Stimulated activated CD4-positive, alpha-beta T cell treated with anti-CD3 and anti-CD28 coated beads, TNF-alpha, amount 100 ng/mL, for 24 hours (primary cell): ENCODE measurements at places on chromosomes 6 and 20.

- no peak for DNase-seq
Measured at GRCh38 chr20:1001116-1001515, 995 bp downstream of the RSPO4 start.

- no peak for DNase-seq
Measured at GRCh38 chr20:53425481-53425880, 168.2 kb downstream of the ZNF217 start.

- DNase-seq: no peak
Measured at GRCh38 chr6:33567836-33568235, 12.2 kb downstream of the BAK1 start.

- DNase-seq: no peak
Measured at GRCh38 chr6:35445691-35446090, 6.4 kb upstream of the FANCE start.

GRCh38 chr6:146974351-146974750, 229.9 kb upstream of the STXBP5 start:
- DNase-seq: no peak

- no peak for DNase-seq
Measured at GRCh38 chr20:46592580-46593362, 42.3 kb upstream of the OCSTAMP start.

DNA sequence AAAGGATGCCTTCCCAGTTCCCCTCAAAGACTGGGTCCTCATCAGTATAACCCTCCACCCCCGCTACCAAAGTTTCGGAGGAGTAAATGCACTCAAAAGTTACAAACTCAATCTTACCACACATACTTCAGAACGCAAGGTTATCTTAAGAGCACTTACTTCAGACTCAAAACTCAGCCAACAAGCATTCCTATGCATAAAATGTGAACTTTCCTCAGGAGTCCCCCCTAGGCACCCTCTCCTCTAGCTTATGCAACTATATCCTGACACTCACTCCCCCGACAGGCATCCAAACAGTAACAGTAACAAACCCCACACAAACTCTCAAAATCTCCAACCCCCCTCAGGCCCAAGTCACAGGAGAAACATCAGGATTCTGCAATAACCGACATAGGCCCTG, 11.1 kb upstream of the ADTRP start:
- DNase-seq: no peak

GRCh38 chr6:111411978-111412566, 70.9 kb downstream of the REV3L start:
- no peak for DNase-seq

- DNase-seq: no peak
Measured at GRCh38 chr6:7142918-7143475, 35.2 kb downstream of the RREB1 start.

DNA sequence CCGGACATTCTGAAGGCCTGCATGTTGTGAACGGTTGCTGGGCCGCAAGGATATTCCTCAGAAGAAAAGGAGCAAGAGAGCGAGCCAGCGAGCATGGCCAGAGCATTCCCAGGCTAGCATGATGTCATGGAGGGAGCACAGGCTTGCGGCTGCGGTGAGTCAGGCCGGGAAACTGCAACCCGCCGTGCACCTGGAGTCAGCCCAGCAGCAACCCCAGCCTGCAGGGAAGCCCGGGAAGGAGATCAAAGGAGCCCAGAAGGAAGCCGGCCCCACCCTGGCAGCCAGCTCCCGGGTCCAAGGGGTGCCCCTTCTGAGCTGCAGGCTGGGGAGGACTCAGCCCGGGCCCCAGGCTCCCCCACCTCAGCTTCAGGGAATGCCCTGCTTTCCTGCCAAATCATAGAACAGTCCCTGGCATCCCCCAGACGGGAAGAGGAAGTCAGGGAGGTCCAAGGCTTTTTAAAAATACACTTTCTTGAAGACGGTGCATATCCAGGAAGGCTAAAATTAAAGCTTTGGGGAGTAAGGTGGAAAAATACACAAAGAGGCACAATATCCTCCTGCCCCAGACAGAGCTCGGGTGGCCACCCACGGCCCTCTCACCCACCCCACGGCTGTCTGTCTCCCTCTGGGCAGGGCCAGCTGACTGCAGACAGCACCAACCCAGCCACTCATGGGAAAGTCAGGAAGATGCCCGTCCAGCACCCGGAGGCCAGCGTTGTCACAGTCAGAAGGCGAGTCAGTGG, 53.7 kb downstream of the BMP7 start:
- DNase-seq: no peak

DNA sequence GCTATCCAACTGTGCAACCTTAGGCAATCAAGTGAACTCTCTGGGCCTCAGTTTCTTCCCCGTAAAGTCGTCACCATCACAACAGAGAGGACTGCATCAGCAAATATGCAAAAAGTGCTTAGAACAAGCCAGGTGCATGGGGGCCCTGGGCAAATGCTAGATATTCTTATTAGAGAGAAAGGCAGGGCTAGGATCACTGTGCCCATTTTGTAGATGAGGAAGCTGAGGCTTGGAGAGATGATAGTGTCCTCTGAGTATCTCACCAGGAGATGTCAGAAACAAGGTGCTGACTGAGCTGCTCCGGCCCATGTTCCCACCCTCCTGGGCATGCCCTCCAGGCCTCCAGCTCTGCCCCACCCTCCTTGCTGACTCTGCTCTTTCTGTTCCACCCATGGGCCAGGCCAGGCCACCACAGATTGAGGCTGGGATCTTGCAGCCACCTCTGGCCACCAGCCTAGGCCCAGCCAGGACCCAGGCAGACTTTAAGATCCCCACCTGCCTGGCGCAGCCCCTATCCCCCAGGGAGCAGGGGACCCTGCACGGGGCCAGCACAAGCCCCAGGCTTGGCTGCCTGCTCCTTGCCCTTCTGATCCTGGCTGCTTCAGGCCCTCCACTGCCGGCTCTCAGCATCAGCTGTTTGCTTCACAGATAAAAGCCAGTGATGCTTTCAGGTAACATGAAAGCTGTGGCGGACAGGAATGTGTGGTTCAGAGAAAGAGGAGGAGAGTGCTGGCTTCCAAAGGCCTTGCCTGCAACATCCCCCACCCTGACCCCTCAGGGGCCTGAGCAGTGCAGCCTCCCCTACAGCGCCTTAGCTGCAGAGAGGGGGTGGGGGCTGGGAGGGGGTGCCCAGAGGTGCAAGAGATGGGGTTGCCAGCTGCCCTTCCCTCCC, 47.6 kb downstream of the GRM4 start:
- DNase-seq: no peak

DNA sequence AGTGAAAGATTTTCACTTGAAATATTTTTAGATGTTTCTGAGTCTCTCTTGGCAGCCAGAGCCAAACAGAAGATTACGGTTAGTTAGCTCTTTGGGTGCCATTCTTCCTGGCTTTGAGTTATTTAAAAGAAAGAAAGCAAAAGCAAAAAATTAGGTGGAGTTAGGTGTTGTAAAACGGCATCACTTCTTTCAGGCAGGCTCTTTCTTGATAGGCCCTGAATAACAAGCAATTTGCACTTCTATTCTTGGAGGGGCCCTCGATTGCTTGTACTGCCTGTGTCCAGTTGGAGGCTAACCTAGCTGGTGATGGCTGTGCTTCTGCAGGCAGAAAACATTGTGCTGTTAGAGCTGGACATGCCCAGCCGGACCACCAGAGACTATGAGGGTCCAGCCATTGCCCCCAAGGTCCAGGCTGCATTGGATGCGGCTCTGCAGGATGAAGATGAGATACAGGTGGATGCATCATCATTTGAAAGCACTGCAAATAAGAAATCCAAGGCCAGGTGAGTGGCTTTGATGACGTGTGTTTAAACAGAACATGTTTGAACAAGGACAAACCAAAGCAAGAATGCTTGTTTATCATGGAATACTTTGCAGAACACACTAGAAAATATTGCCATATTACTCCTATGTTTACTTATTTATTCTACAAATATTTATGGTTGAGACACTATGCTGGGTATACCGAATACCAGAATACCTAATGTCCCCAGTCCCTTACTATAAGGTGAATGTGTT, 28.1 kb upstream of the ASXL1 start:
- no peak for DNase-seq

- no peak for DNase-seq
Measured at GRCh38 chr6:129679758-129680157, 30.2 kb downstream of the ARHGAP18 start.

DNA sequence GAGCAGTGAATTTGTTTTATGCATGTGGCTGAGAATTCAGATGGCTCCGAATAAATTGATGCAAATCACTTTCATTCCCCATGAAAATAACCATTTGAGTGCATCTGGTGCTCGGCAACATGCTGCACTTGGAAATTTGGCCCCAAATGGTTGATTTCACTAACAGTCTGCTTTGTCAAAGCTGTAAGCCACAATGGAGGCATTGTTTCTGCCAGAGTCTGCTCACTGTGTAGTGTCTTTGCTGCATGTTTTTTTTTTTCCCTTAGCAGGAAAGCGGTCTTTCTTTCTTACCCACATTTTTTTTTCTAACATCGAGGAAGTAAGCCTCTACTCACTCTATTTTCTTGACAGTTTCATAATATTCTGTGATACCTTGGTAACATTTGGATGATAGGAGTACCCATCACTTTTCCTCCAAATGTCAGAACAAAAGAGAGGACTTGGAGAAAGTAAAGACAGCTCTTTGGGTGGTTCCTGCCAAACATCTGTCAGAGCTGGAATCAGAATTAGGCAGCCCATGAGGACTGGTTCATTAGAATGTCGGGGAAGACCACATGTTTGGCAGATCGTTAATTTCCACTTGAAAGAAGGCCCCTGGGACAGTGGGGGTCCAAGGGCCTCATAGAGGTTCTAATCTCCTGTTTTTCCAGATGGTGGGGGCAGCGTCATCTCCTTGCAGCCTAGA, 149.5 kb downstream of the DOK5 start:
- no peak for DNase-seq

DNA sequence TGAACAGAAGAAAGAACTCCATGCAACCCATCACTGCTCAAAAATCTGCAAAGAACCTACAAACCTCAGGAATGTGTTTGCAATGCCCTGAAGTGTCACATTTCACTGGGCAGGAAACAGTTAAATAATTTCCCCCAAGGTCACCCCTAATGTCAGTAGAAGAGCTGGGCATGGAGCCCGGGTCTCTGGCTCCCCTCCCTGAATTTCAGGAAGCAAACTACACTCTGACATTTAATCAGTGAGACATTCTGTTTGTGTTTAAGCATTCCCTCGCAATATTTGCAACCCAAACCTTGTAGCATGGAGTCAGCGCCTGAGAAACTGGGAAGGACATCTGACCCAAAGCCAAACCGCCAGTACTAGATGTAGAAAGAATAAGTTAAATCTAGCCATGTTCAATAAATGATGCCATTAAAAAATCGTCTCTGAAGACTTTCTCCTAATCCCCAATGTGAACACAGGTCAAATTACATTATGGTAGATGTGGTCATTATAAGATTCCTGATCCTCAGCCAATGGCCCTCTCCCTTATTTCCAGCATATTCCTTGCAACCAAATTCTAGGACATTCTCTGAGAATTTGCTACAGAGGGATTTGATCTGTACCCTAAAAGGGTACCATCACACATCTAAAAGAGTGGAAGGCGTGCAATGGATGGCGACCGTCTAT, 91.2 kb upstream of the ADTRP start:
- no peak for DNase-seq

DNA sequence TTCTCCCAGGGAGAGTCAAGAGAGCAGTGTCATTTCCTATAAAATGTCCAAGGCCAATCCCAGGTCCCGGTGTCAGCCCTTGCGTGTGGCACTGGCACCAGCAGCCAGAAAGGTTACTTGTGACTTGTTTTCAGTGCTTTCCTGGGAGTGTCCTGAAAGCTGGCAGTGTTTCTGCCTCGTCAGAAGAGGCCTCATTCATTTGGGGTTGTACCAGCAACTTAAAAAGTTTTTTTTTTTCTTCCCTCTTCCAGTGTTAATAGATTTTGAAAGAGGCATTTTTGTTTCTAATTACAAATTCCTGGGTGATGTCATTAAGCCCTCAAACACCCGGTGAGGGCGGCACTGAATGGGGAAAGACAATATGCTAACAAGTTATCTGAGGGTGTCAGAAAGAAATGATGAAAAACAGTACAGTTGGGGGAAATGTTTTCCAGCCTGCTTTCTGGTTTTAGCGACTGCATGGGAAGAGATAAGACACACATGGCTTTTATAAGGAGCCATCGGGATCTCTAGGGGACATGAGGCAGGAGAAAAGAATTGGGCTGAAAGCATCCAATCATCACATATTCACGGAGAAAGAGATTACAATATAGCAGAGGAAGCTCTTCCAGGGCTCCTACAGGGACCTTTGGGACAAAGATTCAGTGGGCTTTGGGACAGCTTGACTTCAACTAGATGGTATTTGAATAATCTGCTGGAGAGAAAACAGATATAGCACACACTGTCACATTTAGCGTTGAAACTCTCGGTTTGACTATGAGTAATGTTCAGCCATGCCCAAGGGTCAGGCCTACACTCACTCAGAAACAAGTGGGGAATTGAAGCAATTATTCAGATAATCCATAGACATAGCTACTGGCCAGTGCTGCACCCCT, 153.0 kb downstream of the BCAS1 start:
- DNase-seq: no peak

DNA sequence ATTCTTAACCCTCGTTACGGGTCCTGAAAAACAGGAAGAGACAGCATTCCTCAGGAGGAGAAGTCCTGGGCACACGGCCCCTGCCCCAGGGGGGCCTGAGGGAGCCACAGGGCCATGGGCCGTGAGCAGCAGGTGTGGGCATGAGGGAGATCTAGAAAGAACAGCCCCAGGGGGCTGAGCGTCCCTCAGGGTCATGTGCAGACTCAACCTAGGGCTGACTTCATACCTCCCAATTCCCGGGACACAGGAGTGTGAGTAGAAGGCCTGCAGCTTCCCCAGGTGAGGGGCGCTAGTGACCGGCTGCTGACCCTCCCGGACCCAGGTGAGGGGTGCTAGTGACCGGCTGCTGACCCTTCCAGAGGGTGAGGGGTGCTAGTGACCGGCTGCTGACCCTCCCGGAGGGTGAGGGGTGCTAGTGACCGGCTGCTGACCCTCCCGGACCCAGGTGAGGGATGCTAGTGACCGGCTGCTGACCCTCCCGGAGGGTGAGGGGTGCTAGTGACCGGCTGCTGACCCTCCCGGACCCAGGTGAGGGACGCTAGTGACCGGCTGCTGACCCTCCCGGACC, 35.1 kb downstream of the FRMD1 start:
- DNase-seq: no peak

GRCh38 chr20:58982406-58983114, 1.5 kb downstream of the NELFCD start:
- no peak for DNase-seq

GRCh38 chr6:97198046-97198565, 84.9 kb downstream of the MMS22L start:
- no peak for DNase-seq

DNA sequence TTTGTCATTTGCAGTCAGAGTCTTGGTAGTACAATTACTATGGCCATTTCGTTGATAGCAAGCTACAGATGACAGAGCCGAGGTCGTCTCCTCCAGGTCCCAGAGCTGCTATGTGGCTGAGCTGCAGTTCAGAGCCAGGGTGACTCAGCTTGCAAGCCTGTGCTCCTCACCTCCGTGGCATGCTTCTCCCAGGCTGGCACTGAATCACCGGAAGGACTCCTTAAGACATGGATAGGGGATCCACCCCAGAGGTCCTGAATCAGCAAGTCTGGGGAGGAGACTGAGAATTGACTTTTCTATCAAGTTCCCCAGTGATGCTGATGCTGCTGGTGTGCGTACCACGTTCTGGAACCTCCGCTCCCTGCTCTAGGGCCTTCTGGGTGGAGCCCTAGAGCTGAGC, 291.2 kb downstream of the CDH26 start:
- DNase-seq: no peak

- DNase-seq: no peak
Measured at GRCh38 chr6:33755070-33755869, 8.6 kb upstream of the IP6K3 start.
